ENCODE measurements at places on chromosomes 12 and 14.

GRCh38 chr12:98359856-98360255 is 155.5 kb upstream of the TMPO start:
- DNase-seq, result no peak

- DNase-seq, result no peak
These were observed 77.2 kb upstream of the DYNC1H1 start for GRCh38 chr14:101887219-101887618.

- DNase-seq, result no peak
These were observed 899 bp downstream of the TPCN1 start for GRCh38 chr12:113221997-113222729.

GRCh38 chr12:131796754-131797587 is 31.2 kb upstream of the MMP17 start:
- no peak for DNase-seq

GRCh38 chr12:121697093-121697698 is 15.4 kb upstream of the TMEM120B start:
- DNase-seq, result peak; percentile 21

GRCh38 chr12:124904306-124905098 is 9.9 kb downstream of the UBC start:
- no peak for DNase-seq

- no peak for DNase-seq
These were observed 26.7 kb downstream of the RASSF9 start for GRCh38 chr12:85809500-85809899.

Data from NCI-H1417 treated with DMSO at 0.1 percent for 48 hours (cell line).